Right atrium auricular region (tissue), 2 donors: ENCODE measurements at places on chromosomes 1 and 21.

GRCh38 chr1:175922254-175922881 lies 179.0 kb upstream of the TNR start:
- DNase-seq, result no peak

DNA sequence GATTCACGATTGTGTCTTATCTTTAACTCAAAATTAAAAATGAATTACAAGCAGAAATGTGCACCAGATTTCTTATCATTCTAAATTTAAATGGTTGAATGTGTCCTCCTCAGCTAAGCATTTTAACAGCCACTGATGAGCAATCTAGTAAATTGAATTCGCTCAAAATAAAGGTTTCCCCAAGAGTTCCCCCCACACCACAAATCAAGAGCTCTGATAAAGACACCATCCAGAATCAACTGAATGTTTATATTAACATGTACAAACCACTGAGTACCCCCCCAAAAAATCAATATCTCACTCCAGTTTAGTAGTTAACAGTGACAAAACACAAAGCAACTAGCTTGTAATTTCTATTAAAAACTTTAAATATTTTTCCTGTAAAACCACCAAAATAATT lies 1.9 kb downstream of the GPBP1L1 start:
- DNase-seq, result no peak

DNA sequence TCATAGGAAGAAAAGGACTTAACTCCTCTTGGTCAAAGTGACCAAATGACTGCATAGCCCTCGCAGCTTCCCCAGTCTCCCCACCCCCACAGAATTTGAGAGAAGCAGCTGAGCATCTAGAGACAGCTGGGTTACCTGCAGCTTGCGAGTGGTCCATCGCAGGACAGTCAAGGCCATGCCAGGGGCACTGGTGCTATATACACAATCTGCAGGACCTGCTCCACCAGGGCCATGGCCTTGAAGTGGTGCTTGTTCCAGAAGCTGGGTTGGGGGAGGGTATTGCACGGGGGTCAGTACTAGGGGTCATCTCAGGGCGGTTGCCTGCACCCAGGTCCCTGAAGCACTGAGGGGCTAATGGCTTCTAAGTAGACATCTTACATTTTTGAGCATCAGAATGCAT lies 10.4 kb downstream of the MRTO4 start:
- DNase-seq, result no peak

DNA sequence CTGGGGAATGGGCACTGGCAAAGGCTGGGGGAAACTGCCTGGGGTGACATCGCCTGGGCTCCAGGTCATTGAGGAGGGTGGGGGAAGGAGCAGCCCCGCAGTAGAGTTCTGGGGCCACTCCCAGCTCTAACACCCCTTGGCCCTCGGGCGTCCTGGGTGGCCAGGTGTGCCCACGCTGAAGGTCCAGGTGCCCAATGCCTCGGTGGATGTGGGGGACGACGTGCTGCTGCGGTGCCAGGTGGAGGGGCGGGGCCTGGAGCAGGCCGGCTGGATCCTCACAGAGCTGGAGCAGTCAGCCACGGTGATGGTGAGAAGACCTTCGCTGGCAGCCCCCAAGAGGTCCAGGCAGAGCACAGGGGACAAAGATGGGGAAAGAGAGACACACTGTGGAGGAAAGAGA lies 7.7 kb downstream of the NTRK1 start:
- DNase-seq, result no peak

DNA sequence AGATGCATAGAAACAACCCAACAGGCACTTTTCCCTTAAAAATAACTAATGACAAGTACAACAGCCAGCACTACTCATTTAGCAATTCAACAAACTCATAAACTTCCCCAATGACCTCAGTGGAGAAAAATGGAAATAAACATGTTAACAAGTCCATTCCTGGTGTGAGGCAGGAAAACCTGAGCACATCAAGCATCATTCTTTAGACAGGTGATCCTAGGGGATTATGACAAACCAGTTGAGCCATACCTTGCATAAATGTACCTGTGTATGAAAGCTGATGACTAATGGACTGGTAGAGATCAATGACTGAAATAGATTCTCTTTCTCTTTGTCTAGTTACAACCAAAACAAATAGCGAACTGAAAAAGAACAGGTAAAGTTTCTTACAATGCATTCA lies 7.0 kb downstream of the COL24A1 start:
- no peak for DNase-seq
